Heart right ventricle (tissue), 16 donors: ENCODE measurements at places on chromosomes 3 and 15. TPM values are rescaled to one million over a fixed set of nuclear protein-coding genes. Genes with fewer than 3 reads are reported as not detected.

Gene TEX9
- total RNA-seq: 0.28 TPM

- no peaks in the 10 kb centered on the region for H3K36me3 ChIP-seq
- no peak overlapping the region for H3K4me3 ChIP-seq
- no peaks in the 10 kb centered on the region for H3K4me1 ChIP-seq
Measured at GRCh38 chr3:46482632-46483350, 15.0 kb upstream of the RTP3 start.

- H3K27ac ChIP-seq: no peak overlapping the region
- no peak overlapping the region for H3K4me3 ChIP-seq
- no peak for DNase-seq
- H3K4me1 ChIP-seq: no peaks in the 10 kb centered on the region
- peaks cover 5% of the 10 kb centered on the region for H3K27me3 ChIP-seq
- H3K36me3 ChIP-seq: no peaks in the 10 kb centered on the region
Measured at GRCh38 chr3:122310361-122310760, 14.7 kb upstream of the CSTA start.

Gene GRIP2
- total RNA-seq: 38.6 TPM

DNA sequence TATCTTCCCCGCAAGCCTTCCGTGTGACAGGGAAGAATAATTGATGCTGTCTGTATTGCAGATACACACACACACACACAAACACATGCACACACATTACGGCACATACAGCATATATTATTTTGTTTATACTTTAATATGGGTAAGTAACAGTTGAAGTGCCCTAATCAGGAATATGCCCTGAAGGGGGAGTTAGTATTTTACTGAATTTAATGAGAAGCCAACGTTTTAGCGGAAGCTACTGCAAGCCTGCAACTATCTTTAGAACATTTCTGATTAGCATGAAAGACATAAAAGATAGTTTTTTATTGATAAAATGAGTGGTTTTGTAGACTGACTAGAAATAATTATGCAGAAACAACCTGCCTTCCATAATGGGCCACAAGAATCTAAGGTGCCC, 296.6 kb upstream of the SLCO3A1 start:
- no peak for DNase-seq
- H3K36me3 ChIP-seq: no peaks in the 10 kb centered on the region
- no peak overlapping the region for H3K27ac ChIP-seq

DNA sequence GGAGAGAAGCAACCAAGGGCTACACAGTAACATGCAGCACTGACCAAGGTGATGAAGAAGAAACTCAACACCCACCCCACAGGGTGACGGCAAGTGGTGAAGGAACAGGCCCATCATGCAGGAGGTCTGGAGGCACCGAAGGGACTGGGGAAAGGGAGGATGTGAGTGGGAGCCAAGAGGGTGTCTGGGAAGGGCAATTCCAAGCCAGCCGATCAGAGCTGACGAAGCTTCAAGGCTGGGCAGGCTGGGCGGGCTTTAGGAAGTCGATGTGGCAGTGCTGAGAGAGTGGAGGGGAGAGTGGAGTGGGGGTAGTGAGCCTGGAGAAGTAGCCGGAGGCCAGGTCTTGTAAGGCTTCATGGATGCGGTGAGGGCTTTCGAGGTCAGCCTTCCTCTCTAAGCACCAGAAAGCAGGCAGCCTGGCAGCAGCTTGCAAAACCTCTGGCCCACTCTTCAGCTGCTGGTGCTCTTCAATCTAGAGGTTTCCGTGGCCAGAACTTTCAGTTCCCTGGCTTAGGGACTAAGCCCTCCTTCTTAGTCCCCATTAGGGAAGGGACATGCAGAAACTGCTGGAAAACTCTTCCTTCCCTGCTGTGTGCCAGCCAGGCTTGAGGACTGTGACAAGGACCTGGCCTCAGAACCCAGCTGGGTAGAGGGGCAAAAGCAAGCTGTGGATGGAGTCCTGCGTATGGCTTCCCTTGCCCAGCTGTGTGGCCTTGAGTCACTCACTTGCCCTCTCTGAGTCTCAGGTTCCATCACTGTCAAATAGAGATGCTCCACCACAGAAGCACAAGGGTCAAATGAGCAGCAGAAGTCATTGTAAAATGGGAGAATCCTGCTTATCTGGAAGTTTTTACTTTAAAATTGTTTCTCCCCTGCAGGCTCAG, 72.1 kb downstream of the TLE3 start:
- H3K4me3 ChIP-seq: no peak overlapping the region
- H3K27ac ChIP-seq: no peak overlapping the region
- H3K36me3 ChIP-seq: no peaks in the 10 kb centered on the region
- H3K4me1 ChIP-seq: peaks cover 22% of the 10 kb centered on the region
- no peak for DNase-seq

- no peak for DNase-seq
- no peaks in the 10 kb centered on the region for H3K27me3 ChIP-seq
- no peaks in the 10 kb centered on the region for H3K36me3 ChIP-seq
- peak overlapping the region; percentile 1 for H3K27ac ChIP-seq
- peaks cover 80% of the 10 kb centered on the region for H3K4me1 ChIP-seq
- no peak overlapping the region for H3K4me3 ChIP-seq
Measured at GRCh38 chr3:69764121-69764741, 25.0 kb downstream of the MITF start.

GRCh38 chr3:6807967-6808588, 52.8 kb upstream of the GRM7 start:
- no peaks in the 10 kb centered on the region for H3K36me3 ChIP-seq
- H3K4me1 ChIP-seq: no peaks in the 10 kb centered on the region
- no peak overlapping the region for H3K27ac ChIP-seq
- no peak overlapping the region for H3K4me3 ChIP-seq
